Spinal cord (tissue), 10 donors: ENCODE measurements at places on chromosomes 16 and 17. TPM values are rescaled to one million over a fixed set of nuclear protein-coding genes. Genes with fewer than 3 reads are reported as not detected.

TP53TG3 gene
- not detected for polyA plus RNA-seq

DNA sequence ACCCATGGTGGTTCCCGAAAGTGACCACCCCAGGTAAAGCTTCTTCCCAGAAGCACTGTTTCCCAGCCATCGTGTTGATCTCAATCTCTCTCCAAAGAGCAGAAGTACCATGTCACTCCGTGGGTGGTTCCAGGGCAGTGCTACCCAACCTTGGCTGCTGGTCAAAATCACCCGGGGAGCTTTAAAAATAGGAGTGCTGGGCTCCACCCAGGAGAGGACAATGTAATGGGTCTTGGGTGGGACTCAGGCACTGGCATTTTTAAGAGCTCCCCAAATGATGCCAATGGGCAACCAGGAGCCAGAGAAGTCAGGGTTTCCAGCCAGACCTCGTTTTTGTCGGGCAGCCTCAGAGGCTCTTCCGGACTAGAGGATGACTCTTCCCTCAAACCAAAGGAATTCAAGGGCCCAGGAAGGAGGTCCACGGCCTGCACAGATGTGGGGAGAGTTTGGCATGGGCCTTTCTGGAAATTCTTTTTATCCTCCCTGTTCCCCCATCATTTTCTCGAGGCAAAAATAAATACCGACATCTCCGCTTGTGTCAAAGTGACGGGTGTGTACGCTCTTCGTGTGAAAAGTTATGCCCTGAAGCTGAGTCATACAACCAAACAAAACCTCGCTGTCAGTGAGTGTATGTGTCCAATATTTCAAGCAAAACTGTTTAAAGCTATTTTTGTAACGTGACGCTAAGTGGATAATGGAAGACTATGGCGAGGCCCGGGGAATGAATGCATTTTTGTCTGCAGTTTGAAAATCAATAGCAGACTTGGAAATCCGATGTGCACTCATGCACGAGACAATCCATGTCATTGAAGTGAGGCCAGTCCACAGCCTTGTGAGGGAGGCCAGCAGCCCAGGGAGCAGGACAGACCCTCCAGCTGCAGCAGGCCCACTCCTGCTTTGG is 364.1 kb downstream of the FOXL1 start:
- DNase-seq, result peak; percentile 45

SDR42E1 gene
- polyA plus RNA-seq, result 0.48 TPM

ATMIN gene
- 41.1 TPM for polyA plus RNA-seq

DNA sequence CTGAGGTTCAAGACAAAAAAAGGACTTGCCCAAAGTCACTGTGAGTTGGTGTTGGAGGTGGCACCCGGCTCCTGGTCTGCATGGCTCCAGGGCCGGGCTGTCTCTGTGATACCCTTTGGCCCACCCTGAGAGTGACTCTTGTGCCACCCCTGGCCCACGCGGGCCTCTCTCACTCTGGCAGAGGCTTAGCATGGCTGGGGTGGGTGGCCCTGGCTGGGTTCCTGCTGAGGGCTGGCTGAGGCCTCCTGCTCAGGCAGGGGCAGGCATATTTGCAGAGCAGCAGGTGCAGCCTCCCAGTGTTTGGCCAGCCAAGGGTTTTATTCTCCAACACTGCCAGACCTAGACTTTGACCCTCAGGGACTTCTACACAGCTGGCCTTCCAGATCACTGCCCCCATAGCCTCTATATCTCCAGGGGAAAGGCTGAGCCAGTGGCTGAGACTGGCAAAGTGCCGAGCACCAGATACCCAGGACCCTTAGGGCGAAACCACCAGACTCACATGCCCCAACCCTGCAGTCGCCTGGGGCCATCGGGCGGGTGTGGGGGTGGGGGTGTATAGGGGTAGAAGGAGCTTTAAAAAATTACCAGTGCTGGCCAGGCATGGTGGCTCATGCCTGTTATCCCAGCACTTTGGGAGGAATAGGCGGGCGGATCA is 21.5 kb upstream of the ADGRG1 start:
- no peak for DNase-seq
